Right ventricle myocardium superior (tissue), 1 donor: ENCODE measurements at places on chromosomes 4 and X. TPM values are rescaled to one million over a fixed set of nuclear protein-coding genes. Genes with fewer than 3 reads are reported as not detected.

Gene NXF2B
- not detected for total RNA-seq

- no peak for DNase-seq
Measured at GRCh38 chrX:31656013-31656412, 584.2 kb upstream of the FTHL17 start.

Gene SCOC
- 67.9 TPM for total RNA-seq

GRCh38 chrX:129316461-129316860, 206.8 kb downstream of the SMARCA1 start:
- DNase-seq, result no peak

DNA sequence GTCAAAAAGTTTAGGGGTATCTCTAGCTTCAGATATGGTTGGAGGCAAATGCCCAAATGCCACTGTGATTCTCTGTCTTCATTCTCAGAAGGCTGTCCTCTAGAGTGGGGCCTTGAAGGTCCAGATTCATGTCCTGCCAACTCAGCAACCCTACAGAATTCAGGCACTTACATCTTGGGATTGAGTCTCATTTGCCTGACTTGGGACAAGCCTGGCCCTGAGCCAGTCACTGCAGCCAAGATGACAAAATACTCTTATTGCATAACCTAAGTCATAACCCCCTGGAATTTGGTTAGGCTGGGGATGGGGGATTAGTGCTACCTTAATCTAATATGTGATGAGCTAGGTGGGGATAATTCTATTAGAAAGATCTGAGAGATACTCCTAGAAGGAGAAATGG, 100.5 kb downstream of the AREG start:
- DNase-seq, result peak; percentile 53

Gene STK26
- total RNA-seq, result 0.51 TPM

Gene WWC2
- 34.4 TPM for total RNA-seq

DNA sequence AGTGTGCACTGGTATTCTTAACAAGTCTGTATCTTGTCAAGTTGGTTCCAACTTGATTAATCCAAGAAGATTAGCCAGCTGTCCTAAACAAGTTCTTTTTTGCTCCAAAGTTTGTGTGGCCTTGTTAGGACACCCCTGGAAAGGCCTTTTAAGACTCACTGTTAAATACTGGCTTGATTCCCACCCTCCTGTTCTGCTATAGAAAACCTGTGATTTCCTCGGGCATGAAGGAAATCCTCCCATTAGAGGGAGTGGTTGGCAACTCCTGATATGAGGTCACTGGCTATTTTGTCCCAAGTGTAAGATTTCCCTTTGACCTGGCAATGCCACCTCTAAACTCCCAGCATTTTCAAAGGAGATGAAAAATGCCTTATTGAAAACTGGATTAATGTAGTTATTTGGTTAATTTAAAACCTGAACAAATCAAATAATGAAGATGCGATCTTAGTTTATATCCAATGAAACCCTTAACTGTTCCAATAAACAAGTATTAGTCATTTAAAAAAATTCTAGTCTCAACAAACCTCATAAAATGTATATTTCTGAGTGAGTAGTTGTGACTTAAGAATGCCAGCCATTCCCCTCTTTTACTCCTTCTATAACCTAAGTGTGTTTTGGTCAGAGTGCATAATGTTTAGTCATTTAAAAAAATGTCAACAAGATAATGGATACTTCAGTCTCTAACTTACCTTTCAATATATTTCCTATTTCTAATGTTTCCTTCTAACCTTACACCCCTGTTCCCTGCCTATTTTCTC, 94.4 kb downstream of the NPNT start:
- DNase-seq, result no peak

Gene MAGEA4
- not detected for total RNA-seq

DNA sequence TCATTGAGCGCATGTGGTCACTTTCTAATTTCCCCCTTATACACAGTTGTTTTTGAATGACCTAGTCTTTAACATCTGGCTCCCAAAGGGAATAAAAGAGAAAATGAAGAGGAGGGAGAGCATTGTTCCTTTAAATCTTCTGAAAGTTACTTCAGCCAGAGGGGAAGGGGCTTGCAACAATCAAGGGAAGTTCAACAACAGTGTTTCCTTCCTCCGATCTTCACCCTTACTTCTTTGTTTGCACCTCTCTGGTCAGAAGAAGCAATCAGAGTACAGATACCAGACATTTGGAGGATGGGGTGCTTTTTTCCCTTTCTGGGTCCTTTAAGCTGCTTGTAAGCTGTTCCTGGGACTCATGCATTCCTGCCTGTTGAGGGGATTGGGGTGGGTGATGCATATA, 125.4 kb downstream of the TBC1D19 start:
- DNase-seq, result no peak

GRCh38 chr4:114698231-114698630, 99.6 kb downstream of the UGT8 start:
- no peak for DNase-seq

DNA sequence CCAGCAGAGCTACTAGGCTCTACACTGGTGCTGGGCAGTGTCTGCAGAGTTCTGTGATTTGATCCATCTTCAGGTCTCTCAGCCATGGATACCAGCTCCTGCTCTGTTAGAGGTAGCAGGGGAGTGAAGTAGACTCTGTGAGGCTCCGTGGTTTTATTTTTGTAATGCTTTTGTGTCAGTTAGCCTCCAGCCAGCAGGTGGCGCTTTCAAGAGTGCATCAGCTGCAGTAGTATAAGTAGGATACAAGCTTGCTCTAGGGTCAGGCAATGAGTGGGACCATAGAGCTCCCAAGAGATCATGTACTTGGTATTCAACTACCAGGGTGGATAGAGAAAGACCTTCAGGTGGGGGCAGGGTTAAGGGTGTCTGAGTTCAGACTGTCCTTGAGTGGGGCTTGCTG, 362.5 kb upstream of the TRAM1L1 start:
- DNase-seq, result no peak

DNA sequence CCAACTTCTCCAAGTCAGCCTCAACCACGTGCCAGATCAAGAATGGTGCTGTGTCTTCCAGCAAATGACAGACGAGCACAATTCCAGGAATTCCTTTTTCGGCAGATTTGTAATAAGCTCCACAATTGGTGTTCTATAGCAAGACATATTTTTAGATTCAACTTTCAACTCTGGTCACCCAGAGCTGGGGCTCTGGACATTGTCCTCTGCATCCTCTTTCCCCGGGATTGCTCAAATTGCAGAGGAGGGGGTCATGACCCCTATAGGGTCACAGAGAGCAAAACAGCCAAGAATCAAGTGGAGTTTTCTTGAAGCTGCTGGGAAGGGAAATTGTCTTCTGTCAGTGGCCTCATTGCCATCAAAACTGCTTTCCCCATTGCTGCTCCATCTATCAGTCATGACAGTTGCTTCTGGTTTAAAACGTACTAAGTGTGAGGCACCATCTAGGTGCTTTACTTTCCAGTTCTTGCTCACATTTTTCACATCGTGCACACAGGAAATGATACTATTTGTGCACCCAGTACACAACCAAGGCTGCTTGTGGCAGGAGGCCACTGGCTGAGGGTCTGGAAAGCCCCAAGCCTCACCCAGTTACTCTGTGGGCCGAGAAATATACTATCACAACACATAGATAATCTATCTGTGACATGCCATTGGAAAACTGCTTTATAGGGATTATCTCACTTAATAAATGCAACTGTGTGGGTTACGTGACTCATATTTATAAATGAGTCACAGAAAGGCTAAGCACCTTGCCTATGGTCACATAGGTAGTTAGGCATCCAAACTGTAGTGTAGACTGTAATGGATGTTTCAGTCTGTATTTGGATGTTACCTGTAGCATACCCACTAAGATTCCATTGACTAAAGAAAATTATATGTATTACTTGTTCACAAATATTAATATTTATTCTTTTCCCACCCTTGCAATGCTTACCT, 91.7 kb upstream of the PHOX2B start:
- DNase-seq, result no peak

- no peak for DNase-seq
Measured at GRCh38 chr4:36553029-36553428, 271.6 kb downstream of the DTHD1 start.

DNA sequence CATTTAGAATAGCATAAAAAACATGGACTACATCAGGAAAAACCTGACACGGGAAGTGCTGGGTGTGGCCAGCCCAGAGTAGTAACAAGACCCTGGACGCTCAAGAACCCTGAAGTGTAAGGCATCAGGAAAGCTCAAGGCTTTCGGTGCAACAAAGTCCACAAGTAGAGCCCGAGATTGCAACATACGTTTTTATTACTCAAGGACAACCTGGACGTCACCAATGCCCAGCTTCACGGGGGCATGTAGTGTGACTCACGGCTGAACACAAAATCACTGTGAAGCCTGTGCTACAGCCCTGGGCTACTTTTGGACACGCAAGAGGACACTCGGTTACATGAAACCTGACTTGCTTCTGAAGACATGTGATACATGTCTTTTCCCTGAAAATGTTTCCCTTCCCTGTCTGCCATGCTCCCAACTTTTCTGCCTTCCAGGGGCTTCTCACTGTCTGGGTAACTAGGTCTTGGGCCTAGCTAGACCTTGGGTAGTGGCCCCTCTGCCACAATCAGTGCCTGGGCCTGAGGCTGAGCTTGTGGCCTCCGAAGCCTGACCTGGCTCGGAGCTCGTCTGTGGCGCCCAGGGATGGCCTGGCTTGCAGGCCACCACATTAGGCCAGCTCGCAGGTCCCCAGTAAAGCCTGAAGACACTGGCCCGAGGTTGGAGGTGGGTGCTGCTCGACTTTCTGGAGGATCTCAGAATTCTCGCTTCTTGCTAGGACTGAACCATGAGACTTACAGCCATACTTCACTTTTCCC, 9.2 kb downstream of the IRAK1 start:
- DNase-seq, result no peak

Gene THOC2
- total RNA-seq, result 24.1 TPM
